IMR-90 (cell line): ENCODE measurements at places on chromosomes 4 and X. TPM values are rescaled to one million over a fixed set of nuclear protein-coding genes. Genes with fewer than 3 reads are reported as not detected.

GRCh38 chrX:19281256-19281655, 62.5 kb upstream of the PDHA1 start:
- no peak overlapping the region for H3K27ac ChIP-seq
- H3K4me1 ChIP-seq = no peaks in the 10 kb centered on the region
- H3K4me3 ChIP-seq = no peak overlapping the region

DNA sequence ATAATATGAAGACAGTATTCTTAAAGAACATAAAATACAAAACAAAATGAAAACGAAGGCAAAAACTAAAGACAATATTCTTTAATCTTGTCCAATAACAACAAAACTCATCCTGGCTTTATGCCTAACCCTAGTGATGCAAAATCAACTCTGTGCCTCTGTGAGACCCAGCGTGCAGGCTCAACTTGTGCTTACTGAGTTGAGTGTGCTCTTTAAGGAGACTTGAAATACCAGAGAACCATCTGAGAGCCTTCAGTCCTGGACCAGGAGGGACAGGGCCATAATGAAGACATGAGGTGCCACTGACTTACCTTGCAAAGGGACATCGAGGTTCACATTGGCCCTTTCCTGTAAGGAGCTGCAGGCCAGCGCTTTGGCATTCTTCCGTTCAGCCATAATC, 77.1 kb downstream of the NSUN7 start:
- no peaks in the 10 kb centered on the region for H3K27me3 ChIP-seq
- no peak overlapping the region for H3K4me3 ChIP-seq
- H3K27ac ChIP-seq = no peak overlapping the region
- no peaks in the 10 kb centered on the region for H3K4me1 ChIP-seq
- no peak for DNase-seq

DNA sequence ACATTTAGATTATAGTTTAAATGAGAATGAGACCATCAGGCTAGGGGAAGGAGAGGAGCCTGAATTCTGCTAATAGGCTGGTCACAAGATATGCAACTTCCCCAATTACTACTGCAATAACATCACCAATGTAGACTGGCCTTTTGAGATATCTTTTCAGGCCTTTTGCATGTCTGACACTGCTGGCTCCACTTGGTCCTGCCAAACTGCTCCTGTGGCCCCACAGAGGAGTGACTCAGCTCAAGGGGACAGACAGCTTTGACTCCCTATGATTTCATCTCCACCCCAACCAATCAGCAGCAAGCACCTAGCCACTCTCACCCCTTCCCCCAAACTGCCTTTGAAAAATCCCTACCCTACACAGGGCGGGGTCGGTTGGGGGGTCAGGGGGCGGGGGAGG, 22.8 kb downstream of the GPRIN3 start:
- H3K4me3 ChIP-seq = no peak overlapping the region
- no peak overlapping the region for H3K27ac ChIP-seq
- no peaks in the 10 kb centered on the region for H3K4me1 ChIP-seq
- no peak for DNase-seq
- no peaks in the 10 kb centered on the region for H3K36me3 ChIP-seq

The AMTN gene
- not detected in 2 replicates for total RNA-seq

GRCh38 chr4:1193206-1194009, 21.0 kb upstream of the SPON2 start:
- H3K4me1 ChIP-seq = peaks cover 37% of the 10 kb centered on the region
- H3K27ac ChIP-seq = peak overlapping the region; percentile 95
- H3K27me3 ChIP-seq = no peaks in the 10 kb centered on the region
- no peak overlapping the region for H3K4me3 ChIP-seq
- H3K36me3 ChIP-seq = no peaks in the 10 kb centered on the region; the same call in 1 of the 2 replicates

- peak overlapping the region; percentile 5 for H3K27ac ChIP-seq
- no peaks in the 10 kb centered on the region for H3K27me3 ChIP-seq
- no peak for DNase-seq
- peak overlapping the region; percentile 40 for H3K4me3 ChIP-seq
These were observed 516 bp upstream of the COX18 start for GRCh38 chr4:73070074-73070390.

- no peaks in the 10 kb centered on the region for H3K36me3 ChIP-seq
- no peaks in the 10 kb centered on the region for H3K4me1 ChIP-seq
- no peaks in the 10 kb centered on the region for H3K27me3 ChIP-seq
These were observed 706.1 kb upstream of the EPHA5 start for GRCh38 chr4:66376396-66376795.

GRCh38 chr4:8189551-8190466, 9.3 kb upstream of the SH3TC1 start:
- peaks cover 6% of the 10 kb centered on the region; the same call in 1 of the 2 replicates for H3K4me1 ChIP-seq
- H3K4me3 ChIP-seq = no peak overlapping the region
- no peak overlapping the region for H3K27ac ChIP-seq
- H3K36me3 ChIP-seq = no peaks in the 10 kb centered on the region
